ENCODE measurements at places on chromosomes 13 and 19.

DNA sequence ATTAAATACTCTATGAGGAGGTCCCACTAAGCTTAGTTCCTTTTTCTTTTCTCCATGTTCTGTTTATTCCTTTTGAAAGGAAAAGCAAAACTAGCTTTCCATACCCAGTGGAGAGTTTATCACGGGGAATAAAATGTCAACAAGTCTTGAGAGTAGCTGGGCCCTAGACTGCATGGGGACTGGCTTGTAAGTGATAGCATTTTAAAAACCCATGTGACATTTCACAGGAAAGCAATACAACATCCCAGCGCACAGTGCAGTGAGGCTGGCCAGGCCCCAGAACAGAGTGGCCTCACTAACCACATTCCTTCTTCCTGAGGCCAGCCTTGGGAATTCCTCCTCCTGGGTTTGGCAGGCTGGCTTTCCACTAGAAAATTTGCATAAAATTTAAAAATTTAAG lies 149.8 kb downstream of the DLEU7 start:
- DNase-seq: no peak

GRCh38 chr13:94968040-94968756 lies 255.9 kb upstream of the SOX21 start:
- DNase-seq: no peak

DNA sequence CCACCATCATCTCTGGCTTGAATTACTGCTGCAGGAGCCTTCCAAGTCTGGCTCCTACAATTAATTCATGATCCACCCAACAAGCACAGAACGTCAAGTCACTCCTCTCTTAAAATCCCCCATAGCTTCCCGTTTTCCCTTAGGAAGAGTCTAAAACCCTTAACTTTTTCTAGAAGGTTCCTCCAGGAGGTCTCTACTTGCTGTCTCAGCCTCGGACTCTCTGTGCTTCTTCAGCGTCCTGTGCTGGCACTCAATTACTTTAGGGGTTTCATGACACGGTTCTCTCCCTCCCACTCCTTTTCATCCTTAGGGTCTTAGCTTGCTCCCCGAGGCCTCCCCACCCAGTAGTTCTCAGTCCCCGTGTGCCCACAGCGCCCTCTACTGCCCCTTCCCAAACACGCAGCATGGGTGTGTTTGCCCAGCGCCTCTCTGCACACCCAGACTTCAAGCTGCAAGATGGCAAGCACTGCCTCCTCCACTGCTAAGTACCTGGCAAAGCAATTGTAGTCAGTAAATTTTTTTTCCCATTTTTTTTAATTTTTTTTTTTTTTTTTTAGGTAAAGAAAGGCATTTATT lies 25.8 kb upstream of the MAP3K10 start:
- DNase-seq: no peak

GRCh38 chr19:944663-945241 lies 18.9 kb downstream of the ARID3A start:
- no peak for DNase-seq

GRCh38 chr19:46555628-46556280 lies 45.4 kb upstream of the CALM3 start:
- no peak for DNase-seq

Measured in KG1 (cell line).